Cardiac muscle cell (in vitro differentiated cells and primary cell): ENCODE measurements at places on chromosomes 5 and 9.

- H3K4me1 ChIP-seq = no peaks in the 10 kb centered on the region
- H3K27me3 ChIP-seq = peaks cover 7% of the 10 kb centered on the region
- DNase-seq = no peak
- H3K27ac ChIP-seq = no peak overlapping the region
These were observed 4.0 kb downstream of the HDAC3 start for GRCh38 chr5:141632650-141633049.

- peaks cover 43% of the 10 kb centered on the region for H3K4me1 ChIP-seq
- DNase-seq = peak; percentile 53
- peak overlapping the region; percentile 66 for H3K27ac ChIP-seq
- H3K4me3 ChIP-seq = no peak overlapping the region
These were observed 73.0 kb downstream of the C9orf85 start for GRCh38 chr9:71984403-71984802.

- no peak overlapping the region for H3K27ac ChIP-seq
- H3K36me3 ChIP-seq = no peaks in the 10 kb centered on the region
- H3K4me1 ChIP-seq = peaks cover 13% of the 10 kb centered on the region
These were observed 126.2 kb downstream of the BASP1 start for GRCh38 chr5:17343675-17344074.

GRCh38 chr5:90962481-90962880 lies 403.9 kb downstream of the ADGRV1 start:
- H3K27ac ChIP-seq = no peak overlapping the region
- DNase-seq = no peak
- no peaks in the 10 kb centered on the region for H3K4me1 ChIP-seq
- H3K36me3 ChIP-seq = no peaks in the 10 kb centered on the region

GRCh38 chr9:129247285-129248153 lies 69.5 kb upstream of the IER5L start:
- no peak overlapping the region for H3K4me3 ChIP-seq
- H3K27ac ChIP-seq = no peak overlapping the region
- no peak for DNase-seq
- no peaks in the 10 kb centered on the region for H3K27me3 ChIP-seq
- H3K36me3 ChIP-seq = no peaks in the 10 kb centered on the region
- H3K4me1 ChIP-seq = no peaks in the 10 kb centered on the region

DNA sequence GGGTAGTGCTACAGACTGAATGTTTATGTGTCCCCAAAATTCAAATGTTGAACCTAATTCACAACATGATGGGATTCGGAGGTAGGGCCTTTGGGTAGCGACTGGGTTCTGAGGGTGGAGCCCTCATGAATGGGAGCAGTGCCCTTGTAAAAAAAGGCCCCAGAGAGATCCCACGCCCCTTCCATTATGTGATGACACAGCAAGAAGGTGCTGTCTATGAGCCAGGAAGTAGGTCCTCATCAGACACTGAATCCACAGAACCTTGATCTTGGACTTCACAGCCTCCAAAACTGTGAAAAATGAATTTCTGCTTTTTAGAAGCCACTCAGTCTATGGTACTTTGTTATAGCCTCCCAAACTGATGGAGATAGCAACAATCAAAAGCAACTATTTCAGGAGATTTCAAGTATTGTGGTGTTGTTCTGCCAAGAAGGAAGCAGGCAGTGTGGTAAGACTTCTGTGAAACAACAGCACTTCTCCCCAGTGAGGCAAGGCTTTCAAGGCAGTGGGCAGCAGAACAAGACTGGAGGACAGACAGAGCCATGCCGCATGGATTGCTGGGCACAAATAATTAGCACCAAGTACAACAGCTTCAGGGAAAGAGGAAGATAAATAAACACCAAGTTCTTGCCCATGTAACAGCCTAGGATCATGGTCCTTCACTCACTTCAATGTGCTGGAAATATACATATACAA lies 76.1 kb downstream of the OR2K2 start:
- no peaks in the 10 kb centered on the region for H3K4me1 ChIP-seq
- H3K4me3 ChIP-seq = no peak overlapping the region
- H3K27ac ChIP-seq = no peak overlapping the region
- no peaks in the 10 kb centered on the region for H3K36me3 ChIP-seq

- no peak for DNase-seq
- no peaks in the 10 kb centered on the region for H3K36me3 ChIP-seq
- no peak overlapping the region for H3K4me3 ChIP-seq
These were observed 175.2 kb downstream of the PSAT1 start for GRCh38 chr9:78472111-78472510.

- no peak for DNase-seq
- no peaks in the 10 kb centered on the region for H3K36me3 ChIP-seq
- H3K27ac ChIP-seq = no peak overlapping the region
- H3K4me1 ChIP-seq = no peaks in the 10 kb centered on the region
These were observed 8.5 kb downstream of the ZDHHC12 start for GRCh38 chr9:128715436-128715750.

- peak overlapping the region; percentile 22 for H3K27ac ChIP-seq
- H3K36me3 ChIP-seq = no peaks in the 10 kb centered on the region
- H3K4me1 ChIP-seq = peaks cover 12% of the 10 kb centered on the region
- peak; percentile 50 for DNase-seq
- no peak overlapping the region for H3K4me3 ChIP-seq
- H3K27me3 ChIP-seq = no peaks in the 10 kb centered on the region
These were observed 1.3 kb downstream of the CD74 start for GRCh38 chr5:150411245-150411979.

- no peak overlapping the region for H3K4me3 ChIP-seq
- H3K27me3 ChIP-seq = no peaks in the 10 kb centered on the region
- H3K4me1 ChIP-seq = peaks cover 12% of the 10 kb centered on the region
- DNase-seq = peak; percentile 41
- no peak overlapping the region for H3K27ac ChIP-seq
These were observed 30.6 kb downstream of the NKX2-5 start for GRCh38 chr5:173204185-173204979.
